ENCODE measurements at places on chromosomes 13 and 19.

DNA sequence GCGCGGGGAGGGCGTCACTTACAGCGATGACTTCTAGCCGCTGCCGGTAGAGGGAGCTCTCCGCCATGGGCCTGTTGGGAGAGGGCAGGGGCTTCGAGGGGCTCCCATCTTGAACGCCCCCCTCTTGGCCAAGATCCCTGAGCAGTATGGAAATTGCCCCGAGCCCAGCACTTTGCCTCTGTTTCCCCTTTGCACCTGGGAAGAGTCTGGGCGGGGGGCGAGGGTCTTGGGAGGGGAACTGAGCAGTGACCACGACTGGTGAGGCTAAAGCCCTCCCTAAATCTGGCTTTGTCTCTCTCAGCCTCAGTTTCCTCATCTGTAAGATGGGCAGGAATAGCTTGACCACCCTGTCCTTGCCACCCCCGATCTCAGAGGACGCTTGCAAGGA lies 2.8 kb downstream of the PALM3 start:
- peak; percentile 77 for DNase-seq

DNA sequence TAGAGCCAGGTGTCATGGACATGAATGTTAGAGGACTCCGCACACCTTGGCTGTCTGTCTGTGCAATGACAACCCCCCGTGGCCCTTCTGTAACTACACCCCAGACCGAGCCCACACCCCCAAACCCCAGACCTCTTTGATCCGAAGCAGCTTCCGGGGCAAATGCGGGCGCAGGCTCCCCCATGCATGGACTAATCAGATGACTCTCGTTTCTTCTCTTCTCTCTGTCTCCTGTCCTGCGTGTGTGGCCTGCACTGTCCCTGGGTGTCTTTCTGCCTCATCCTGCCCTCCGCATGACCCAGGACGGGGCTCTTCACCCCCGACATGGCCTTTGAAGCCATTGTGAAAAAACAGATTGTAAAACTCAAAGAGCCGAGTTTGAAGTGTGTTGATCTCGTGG lies 38.9 kb downstream of the TMED1 start:
- DNase-seq = no peak

- no peak for DNase-seq
Observed at GRCh38 chr13:111645198-111645597, 324.8 kb downstream of the TEX29 start.

GRCh38 chr13:98239162-98240076 lies 62.4 kb upstream of the RNF113B start:
- DNase-seq = no peak

- DNase-seq = peak; percentile 45
Observed at GRCh38 chr19:55809381-55810058, 22.3 kb downstream of the NLRP11 start.

GRCh38 chr13:27035892-27036235 lies 135.7 kb downstream of the USP12 start:
- DNase-seq = no peak

GRCh38 chr13:39251340-39251739 lies 213.1 kb downstream of the NHLRC3 start:
- DNase-seq = no peak

DNA sequence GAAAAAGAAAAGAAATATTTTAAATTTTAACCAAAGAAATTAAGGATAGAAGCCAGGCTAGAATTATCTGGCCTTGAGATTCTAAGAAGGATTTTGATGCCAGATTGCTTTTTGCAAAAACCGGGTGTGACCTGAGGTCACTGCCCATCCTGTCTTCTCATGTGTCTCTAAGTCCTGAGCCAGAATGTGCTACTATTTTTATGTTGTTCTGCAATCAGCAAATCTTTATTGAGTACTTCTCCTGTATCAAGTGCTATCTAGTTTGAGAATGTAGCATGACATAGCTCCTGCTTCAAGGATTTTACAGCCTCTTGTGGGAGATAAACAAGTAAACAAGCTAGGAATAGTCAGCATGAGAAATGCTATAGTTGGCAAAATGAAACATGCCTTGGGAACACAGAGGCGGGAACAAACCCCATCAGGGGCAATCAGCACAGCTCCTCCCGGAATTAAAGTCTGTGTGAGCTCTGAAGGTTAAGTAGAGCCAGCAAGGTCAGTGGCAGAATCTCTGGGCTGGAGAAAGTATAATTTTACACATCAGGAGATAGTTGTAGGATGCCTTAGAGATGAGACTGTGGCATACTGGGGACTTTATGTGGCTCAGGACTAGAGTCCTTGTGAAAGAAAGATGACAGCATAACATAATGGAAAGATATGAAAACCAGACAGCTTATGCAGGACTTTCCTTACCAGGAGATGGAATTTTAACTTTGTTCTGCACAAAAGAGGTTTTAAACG lies 899.5 kb upstream of the SLC10A2 start:
- DNase-seq = no peak

- no peak for DNase-seq
Observed at GRCh38 chr13:98921786-98922185, 56.1 kb downstream of the DOCK9 start.

DNA sequence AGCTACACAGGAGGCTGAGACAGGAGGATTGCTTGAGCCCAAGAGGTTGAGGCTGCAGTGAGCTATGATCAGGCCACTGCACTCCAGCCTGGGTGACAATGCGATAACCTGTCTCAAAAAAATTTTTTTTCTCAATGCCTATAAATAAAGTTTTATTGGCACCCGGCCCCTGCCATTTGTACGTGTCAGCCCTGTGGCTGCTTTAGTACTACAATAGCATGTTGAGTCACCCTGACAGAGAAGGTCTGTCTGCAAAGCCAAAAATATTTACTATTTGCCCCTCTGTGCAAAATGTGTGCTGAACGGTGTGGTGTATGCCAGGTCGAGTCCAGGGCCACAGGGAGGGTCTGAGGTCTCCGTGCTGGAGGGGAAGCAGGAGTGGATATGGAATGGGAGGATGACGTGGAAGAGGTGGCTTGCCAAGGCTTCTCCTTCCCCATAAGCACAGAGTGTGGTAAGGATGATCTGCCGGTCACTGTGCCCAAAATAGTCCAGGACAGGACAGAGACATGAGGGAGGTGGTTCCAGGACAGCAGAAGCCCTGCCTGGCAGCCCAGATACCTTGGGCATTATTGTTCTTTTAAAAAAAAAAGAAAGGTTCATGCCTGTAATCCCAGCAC lies 10.0 kb downstream of the NMRK2 start:
- DNase-seq = no peak

- no peak for DNase-seq
Observed at GRCh38 chr19:307111-307531, 15.9 kb upstream of the PLPP2 start.

- peak; percentile 73 for DNase-seq
Observed at GRCh38 chr19:14450168-14450874, 17.2 kb downstream of the PKN1 start.

GRCh38 chr19:28504727-28505126 lies 708.2 kb downstream of the UQCRFS1 start:
- no peak for DNase-seq

DNA sequence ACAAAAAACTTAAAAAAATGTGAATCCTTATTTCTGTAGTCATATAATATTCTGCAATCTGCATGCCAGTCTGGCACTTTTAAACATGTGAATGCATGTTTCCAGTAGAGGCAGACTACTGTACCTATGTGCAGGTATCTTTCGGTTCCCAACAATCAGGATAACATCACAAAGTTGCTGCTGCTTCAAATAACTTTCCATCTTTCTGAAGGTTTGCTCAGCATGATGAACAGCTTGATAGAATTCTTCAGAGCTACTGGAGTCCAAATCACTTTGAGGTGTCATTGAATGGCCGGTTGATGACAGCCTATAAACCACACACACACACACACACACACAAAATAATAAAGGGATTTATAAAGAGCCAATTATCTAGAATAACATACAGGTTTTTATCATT lies 132.1 kb upstream of the ATXN8OS start:
- no peak for DNase-seq

- DNase-seq = no peak
Observed at GRCh38 chr19:51727349-51727880, 3.6 kb upstream of the HAS1 start.

DNA sequence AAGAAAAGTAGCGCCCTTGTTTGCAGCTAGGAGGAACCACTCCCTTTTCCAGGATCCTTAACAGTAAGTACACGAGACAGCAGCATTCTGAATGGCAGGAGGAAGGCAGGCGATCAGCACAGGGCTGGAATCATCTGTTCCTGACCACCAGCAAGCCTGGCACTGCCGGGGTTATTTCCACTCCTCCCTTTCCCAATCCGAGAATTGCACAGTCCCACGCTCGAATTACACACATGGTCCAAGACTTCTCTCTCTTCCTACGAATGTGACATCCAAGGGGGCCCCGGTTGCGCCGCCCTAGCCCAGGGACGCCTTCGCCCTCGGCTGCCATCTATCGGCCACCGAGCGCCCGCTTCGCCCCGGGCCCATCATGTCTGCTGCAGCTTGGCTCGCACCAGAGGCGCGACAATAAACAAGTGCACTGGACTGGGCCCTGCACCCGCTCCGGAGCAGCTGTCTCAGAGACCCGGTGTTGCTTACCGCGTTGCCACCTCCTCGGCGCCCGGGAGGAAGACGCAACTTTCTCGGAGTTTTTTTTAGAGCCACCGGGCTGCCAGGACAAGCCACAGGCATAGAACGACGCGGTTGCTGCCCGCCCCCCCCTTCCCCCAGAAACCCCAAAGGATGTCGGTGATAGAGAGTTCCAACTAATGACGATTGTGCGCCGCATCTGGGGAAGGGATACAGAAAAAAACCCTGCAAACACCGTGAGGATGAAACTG lies at the start of gene SLITRK5:
TSS of gene SLITRK5 (plus strand) at position 341 of the 722 bp plus-strand sequence. CDS start 4,018 bp downstream, outside the sequence.
- DNase-seq = peak; percentile 74

- DNase-seq = no peak
Observed at GRCh38 chr13:104436555-104436954, 1370.3 kb upstream of the SLC10A2 start.

DNA sequence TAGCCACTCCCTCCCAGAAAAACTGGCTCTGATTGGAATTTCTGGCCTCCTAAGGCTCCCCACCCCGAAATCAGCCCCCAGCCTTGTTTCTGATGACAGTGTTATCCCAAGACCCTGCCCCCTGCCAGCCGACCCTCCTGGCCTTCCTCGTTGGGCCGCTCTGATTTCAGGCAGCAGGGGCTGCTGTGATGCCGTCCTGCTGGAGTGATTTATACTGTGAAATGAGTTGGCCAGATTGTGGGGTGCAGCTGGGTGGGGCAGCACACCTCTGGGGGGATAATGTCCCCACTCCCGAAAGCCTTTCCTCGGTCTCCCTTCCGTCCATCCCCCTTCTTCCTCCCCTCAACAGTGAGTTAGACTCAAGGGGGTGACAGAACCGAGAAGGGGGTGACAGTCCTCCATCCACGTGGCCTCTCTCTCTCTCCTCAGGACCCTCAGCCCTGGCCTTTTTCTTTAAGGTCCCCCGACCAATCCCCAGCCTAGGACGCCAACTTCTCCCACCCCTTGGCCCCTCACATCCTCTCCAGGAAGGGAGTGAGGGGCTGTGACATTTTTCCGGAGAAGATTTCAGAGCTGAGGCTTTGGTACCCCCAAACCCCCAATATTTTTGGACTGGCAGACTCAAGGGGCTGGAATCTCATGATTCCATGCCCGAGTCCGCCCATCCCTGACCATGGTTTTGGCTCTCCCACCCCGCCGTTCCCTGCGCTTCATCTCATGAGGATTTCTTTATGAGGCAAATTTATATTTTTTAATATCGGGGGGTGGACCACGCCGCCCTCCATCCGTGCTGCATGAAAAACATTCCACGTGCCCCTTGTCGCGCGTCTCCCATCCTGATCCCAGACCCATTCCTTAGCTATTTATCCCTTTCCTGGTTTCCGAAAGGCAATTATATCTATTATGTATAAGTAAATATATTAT lies 6.1 kb downstream of the FOSB start:
- DNase-seq = no peak

GRCh38 chr13:20270163-20270865 lies 38.2 kb upstream of the GJB6 start:
- DNase-seq = no peak

DNA sequence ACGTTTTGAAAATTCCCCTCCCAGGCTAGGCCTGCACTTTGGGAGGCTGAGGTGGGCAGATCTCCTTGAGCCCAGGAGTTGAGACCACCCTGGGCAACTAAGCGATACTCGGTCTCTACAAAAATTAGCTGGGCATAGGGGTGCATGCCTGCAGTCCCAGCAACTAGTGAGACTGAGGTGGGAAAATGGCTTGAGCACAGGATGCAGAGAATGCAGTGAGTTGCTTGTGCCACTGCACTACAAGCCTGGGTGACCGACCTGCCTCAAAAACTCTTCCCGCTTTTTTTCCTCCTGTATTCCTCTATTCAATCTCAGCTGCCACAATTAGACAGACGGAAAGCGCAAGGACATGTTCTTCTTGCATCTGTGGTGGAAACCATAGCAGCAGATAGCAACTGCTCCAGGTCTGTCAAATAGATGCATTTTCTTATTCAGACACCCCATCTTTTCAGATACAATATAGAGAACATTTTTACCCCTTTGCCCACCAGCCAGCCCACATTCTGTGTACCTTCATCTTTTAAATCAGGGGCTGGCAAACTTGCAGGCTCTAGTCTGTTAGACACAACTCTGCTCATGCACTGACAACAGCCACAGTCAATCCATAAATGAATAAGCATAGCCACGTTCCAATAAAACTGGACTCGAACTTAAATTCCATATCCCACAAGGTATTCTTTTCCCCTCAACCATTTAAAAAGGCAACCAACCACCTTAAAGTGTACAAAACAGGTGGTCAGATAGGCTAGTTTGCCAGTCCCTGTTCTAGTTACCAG lies 4.8 kb downstream of the TPT1 start:
- no peak for DNase-seq

- DNase-seq = no peak
Observed at GRCh38 chr19:55646889-55647731, 902 bp upstream of the CCDC106 start.

- no peak for DNase-seq
Observed at GRCh38 chr19:56839652-56840450, 675 bp downstream of the PEG3 start.

DNA sequence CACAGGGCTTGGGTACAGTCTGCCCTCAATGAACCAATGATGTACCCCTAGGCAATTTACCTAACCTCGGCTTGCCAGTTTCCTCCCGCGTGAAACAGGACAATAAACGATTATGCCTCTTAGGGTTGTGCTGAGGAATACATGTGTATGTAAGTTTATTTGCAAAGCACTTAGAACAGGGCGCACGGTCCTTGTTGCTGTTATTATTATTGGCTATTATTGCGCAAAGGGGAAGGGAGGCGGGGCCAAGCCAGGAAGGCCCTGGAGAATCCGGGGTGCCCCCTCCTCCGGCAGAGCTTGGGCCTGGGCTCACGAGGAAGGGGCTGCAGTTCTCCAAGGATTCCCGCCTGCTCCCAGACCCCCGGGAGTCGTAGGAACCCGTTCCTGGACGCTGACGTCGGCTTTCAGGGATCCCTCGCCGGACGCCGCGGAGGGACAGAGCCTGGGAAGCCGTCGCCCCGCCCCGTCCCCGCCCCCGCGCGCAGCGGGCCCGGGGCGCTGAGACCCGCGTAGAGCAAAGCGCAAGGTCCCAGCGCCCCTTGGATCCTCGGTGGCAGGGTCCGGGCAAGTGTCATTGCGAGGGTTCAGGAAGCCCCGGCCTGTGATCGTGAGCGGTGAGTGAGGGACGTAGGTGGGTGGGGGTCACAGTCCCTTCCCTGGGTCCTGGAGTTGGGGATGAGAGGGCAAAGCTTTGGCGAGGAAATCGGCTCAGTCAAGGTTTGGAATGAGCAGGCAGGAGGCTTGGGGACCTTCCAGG lies at the start of gene TMEM91:
TSS of gene TMEM91 (plus strand) at position 293 of the 757 bp plus-strand sequence. CDS start 1,777 bp downstream, outside the sequence.
- no peak for DNase-seq

GRCh38 chr19:19546751-19547162 lies 8.7 kb downstream of the CILP2 start:
- DNase-seq = no peak

- DNase-seq = no peak
Observed at GRCh38 chr13:86020351-86021002, 221.3 kb upstream of the SLITRK6 start.

Data from GM10248 (cell line).